ENCODE measurements at places on chromosomes 7 and 10.

DNA sequence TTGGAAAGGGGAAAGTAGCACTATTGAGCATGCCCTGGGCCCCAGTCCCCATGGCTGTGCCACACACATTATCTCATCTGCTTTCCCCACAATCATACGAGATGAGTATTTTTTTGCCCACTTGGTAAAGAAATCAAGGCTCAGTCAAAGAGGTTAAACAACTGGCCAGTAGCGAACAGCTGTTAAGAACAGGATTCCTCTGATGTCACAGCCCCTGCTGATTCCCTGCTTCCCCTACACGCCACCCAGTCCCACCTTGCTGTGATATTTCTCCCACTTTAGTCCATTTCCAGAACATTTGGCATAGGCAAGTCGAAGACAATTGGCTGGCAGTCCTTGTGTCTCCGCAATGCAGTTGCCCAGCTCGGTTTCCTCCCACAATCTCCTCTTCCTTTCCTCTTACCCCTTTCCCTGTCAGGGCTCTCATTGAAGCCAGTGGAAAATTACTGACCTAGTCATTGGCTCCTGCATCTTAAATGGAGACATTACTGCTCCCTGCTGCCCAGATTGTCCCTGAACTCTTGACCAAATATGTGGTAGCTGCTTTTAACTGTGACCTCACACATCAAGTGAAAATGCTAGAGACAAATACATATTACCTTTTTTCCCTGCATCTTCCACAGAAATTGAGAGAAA is 56.5 kb upstream of the EEPD1 start:
- no peak for DNase-seq

DNA sequence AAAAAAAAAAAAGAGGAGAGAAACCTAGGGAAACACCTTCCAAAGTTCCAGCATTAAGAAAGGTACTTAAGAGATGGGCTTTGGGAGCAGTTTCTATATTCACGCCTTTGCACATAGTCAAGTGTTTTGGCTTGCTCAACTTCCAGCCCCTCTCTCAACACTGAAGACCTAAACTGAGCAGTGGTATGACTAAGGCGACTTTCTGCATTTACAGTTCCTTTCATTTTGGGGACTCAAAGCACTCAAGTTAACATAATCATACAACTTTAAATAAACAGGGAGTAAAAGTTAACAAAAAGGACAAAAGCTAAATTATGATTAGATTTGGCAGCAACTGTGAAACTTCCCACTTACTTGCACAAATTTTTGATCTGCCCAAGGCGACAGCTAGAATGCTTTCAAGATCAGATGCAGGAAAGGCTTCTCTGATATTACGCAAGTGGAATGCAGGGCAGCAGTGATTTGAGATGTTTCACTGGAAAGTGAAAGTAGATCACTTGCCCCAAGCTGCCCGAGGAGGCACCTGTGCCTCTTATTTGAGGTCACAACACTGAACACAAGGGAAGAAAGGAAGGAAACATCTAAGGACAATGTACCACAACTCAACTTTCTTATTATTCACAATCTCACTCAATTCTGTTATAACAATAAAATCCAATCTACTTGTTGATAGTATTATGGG is 199.5 kb downstream of the SKAP2 start:
- no peak for DNase-seq

GRCh38 chr7:30869794-30870611 is 41.6 kb upstream of the AQP1 start:
- DNase-seq: no peak

DNA sequence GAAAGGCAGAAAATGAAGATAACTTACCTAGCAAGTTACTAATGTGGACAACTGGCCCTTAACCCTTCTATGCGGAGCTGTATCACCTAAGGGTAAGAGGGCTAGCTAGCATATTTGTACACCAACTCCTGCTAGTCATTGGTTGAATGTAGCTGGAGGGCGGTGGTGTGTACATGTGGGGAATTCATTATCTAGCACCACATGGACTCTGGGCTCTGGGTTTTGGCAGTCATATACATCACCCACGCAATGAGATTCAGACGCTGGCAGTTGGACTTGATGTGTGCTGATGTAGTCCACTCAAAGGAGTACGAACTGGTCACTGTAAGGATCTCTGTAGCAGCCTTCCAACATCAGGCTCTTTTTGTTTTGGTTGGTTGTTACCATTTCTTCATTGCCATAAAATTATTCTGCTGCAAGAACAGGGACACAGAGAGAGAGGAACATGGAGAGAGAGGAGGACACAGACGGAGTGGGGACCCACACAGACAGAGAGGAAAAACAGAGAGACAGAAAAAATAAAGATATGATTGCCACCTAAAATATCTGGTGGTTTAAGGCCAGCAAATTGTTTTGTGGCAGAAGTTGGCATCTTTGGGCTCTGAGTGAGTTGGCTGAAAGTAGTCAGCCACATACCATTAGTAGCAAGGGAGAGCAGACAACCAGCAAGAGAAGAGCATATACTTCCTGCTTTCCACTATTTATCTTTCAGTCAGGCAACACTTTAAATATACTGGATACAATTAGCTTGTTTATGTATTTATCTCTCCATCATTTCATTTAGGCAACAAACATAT is 76.7 kb upstream of the MTPN start:
- no peak for DNase-seq

GRCh38 chr10:83820033-83820432 is 319.3 kb upstream of the GHITM start:
- no peak for DNase-seq

DNA sequence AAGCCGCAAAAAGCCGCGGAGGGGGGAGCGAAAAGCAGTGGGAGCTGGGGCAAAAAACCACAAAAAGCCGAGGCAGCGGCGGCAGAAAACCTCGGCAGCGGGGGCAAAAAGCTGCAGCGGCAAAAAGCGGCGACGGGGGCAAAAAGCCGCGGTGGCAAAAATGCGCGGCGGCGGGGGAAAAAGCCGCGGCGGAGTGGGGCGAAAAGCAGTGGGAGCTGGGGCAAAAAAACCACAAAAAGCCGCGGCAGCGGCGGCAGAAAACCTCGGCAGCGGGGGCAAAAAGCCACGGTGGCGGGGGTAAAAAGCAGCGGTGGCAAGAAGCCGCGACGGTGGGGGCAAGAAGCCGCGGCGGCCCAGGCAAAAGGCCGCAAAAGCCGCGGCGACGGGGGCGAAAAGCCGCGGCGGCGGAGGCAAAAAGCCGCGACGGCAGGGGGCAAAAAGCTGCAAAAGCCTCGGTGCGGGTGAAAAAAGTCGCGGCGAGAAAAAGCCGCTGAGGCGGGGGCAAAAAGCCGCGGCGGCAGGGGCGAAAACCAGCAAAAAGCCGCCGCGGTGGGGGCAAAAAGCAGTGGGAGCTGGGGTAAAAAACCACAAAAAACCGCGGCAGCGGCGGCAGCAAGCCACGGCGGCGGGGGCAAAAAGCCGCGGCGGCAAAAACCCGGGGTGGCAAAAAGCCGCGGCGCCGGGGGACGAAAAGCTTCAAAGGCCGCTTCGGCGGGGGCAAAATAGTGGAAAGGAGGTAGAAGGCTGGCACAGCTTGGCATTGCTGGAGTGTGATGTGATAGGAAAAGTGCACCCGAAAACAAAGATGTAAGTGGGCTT is 135.9 kb downstream of the ZNF92 start:
- DNase-seq: no peak

DNA sequence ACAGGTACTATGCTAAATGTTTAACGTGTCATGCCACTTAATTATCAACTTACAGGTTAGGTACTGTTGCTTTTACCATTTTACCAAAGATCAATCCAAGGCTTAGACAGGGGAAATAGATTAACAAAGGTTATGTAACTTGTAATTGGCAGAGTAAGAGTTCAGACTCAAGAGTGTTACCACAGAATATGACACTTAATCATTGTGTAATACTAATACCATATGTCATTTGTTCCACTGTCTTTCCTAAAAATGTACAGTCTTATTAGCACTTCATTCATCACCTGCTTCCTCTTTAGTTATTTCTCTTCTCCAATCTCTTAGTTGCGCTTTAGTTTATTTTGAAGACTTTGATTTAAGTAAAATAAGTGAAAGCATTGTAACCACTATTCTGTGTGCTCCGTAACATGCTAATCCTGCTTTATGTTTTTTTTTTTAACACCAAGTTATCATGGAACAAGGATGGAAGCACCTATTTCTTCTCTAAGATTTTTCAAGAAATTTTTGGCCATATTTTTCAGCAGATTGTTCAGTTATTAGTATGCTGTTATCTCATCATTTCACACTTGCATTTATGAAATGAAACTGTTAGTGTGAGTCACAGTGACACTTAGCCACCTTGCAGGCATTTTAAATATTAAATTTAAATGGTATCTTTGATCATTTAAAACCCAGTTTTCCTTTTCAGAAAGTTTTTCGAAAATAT is 197.3 kb downstream of the PHF14 start:
- no peak for DNase-seq

- no peak for DNase-seq
Observed at GRCh38 chr10:14995964-14996565, 36.9 kb downstream of the MEIG1 start.

DNA sequence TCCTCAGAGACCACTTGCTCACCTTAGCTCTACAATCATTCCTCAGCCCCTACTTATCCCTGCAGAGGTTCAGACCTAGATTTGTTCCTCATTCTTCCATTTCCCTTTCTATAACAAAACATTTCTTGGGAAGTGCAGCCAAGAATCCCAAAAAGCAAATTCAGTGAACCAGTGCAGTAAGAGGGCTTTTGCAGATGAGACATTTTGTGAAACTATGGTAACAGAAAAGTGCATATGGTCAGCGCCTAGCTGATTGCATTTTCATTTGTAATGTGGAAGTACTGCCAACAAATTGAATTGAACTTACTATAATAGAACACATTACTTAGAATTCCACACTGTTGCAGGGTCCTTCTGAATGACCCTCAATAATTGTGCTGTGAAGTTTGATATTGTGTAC is 18.6 kb downstream of the AGMO start:
- no peak for DNase-seq

GRCh38 chr7:139271718-139272628 is 40.9 kb downstream of the UBN2 start:
- no peak for DNase-seq
